ENCODE measurements at places on chromosomes 2 and 18.

GRCh38 chr2:10424051-10424450 lies 24.1 kb downstream of the ODC1 start:
- peak; percentile 85 for DNase-seq

DNA sequence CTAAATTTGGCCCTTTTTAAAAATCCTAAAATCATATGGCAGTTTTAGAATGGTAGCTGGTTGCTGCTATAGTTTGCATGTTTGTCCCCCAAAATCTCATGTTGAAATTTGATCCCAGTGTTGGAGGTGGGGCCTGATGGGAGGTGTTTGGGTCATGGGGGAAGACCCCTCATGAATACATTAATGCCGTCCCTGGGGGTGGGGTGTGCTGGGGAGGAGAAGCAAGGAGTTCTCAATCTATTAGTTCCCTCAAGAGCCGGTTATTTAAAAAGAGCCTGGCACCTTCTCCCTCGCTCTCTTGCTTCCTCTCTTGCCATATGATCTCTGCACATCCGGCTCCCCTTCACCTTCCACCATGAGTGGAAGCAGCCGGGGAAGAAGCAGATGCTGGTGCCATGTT lies 20.8 kb downstream of the GPATCH11 start:
- DNase-seq = no peak

GRCh38 chr2:199977984-199978415 lies 22.6 kb downstream of the MAIP1 start:
- peak; percentile 52 for DNase-seq

DNA sequence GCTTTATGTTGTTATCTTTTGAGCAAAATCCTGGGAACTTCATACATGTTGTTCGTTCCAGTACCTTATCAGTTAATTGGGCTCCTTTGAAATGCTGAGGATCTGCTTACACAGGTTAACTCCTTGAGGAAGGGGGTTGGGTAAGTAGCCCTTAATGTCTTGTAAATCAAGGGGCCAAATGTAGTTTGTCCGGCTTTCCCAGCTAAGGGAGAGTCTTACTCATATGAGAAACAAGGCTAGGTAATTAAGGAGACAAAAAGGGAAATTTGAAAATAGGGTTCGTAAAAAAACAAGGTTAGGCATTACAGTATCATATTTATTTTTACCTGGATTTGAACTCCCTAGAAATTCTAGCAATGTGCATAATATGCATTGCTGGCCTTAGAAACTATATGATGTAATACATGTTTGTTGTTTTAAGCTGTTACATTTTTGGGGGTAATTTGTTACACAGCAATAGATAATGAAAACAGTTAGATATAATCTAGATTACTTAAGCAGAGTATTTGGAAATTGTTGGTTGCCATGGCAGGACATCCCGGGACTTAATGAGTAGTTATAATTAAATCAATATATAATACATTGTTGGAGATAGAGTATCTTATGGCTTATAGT lies 30.9 kb upstream of the RNF149 start:
- DNase-seq = no peak

- DNase-seq = peak; percentile 47
Observed at GRCh38 chr2:24049485-24050021, at the start of gene FKBP1B. TSS of gene FKBP1B (plus strand) at chr2:24049741. CDS start at chr2:24049850, 109 bp downstream.

DNA sequence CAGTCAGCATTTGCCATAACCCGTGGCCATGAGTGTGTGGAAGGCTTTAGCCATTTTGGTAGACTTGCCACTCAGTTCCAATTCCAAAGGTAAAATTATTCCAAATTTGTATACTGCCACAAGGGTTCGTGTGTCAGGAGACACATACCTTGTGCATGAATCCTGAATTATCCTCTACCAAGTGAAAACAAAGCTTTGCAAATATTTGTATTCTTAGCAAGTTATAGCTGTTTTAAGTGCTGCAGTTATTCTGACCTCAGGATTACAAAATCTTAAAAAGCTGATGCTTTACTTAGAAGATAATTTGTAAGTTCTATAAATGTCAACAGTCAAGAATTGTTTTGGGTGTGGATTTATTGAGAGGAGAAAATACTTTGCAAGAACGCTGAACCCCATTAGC lies 100.6 kb downstream of the ANTXR1 start:
- no peak for DNase-seq

- no peak for DNase-seq
Observed at GRCh38 chr2:1366546-1367134, 46.6 kb upstream of the TPO start.

DNA sequence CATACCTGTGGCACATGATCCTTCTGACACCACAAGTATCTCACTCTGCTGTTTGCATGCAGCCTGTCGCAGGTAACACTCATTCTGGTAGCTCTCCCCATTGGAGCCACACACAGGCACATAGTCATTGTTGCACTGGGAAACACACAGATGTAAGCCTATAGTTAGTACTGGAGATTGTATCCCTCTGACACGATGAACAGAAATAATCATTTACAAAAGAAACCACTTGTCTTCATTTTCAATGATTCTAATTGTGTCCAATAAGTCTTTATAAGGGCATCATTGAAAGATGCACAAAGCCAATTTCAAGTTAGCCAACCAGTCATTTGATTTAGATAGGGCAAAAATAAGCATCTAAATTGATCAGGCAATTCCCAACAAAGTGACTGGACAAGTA lies 10.4 kb downstream of the TMEFF2 start:
- DNase-seq = no peak

DNA sequence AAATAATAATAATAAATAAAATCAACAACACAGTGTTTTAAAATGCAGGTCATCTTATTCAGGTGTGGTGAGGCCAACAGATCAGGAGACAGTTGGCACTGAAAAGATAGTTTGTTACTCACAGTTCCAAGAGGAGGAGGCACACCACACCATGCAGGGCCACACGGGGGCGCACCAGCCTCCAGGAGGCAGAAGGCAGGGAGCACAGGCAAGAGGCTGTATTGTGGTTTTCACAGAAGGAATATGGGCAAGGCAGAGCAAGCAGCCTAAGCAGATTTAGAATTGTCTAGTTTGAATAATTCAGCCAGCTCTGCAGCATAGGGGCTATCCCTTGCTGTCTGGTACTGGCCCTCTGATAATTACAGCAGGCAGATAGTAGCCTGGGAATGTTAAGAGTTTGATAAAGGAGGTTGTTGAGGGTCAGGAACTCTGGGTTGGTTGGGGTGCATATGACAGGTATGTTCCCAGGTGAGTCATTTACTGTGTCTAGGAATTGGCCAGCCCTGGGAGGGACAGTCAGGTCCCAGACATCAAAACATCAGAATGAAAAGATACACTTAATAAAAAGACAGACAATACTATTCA lies 31.3 kb downstream of the KIAA2012 start:
- peak; percentile 73 for DNase-seq

- peak; percentile 90 for DNase-seq
Observed at GRCh38 chr2:203814661-203815540, 52.7 kb upstream of the CTLA4 start.

DNA sequence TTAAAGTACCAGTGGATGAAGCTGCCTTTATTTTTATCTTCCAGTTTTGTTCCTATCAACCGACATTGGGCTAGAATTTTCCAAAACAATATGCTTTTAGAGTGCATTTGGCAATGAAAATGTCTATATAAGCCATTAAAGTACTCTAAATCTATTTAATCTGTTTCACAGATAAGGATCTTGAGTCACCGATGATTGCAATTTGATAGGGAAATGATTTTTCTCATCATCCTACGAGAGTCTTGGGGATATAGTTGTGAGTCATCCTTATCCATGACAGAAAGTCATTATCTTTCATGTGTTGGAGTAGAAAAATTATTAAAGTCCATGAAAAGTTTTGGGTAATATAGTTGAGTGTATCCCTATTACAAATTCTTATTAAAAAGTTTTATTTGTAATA lies 26.1 kb downstream of the SLC39A10 start:
- no peak for DNase-seq

DNA sequence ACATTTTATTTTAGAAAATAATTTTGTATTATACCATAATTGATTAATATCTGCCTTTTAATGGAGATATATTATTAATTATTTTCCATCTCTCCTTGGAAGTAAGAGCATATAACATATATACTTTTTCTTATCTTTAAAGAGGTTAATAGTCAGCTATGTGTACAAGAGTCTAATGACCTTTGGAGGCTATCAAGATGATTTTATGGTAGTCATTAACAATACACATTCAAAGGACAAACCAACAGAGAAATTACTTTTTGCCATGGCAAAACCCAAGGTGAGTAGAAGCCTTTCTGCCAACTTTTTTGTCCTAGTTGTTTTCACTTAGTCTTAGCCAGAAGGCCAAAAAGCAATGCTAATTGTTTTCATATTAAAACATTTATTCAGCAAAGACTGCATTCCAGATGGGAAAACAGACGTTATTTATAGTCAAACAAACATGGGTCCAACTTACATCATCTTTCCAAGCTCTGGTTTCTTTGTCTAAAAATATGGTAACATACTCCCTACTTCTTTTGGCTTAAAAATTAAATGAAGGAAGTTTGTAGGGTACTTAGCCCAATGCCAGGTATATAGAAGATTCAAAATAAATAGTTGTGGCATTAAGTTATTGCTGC lies 9.6 kb upstream of the DYNC2LI1 start:
- no peak for DNase-seq

DNA sequence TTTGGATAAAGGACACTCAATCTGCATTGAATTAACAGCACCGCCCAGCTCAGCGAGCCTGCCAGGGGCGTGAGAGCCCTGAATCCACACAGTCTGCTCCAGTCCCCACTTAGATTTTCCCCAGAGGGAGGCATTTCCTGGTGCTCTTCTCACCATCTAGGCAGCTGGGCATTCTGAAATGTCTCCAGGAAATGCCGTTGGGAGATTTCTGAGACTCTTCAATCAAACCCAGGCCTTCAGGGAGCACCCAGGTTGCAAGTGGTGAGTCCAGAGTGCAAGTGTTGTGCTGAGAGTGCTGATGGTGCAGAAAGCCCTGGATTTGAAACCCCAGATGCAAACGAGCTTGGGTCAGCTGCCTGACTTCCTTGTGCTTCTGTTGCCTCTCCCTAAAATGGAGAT lies 23.4 kb upstream of the TMEM37 start:
- DNase-seq = no peak

DNA sequence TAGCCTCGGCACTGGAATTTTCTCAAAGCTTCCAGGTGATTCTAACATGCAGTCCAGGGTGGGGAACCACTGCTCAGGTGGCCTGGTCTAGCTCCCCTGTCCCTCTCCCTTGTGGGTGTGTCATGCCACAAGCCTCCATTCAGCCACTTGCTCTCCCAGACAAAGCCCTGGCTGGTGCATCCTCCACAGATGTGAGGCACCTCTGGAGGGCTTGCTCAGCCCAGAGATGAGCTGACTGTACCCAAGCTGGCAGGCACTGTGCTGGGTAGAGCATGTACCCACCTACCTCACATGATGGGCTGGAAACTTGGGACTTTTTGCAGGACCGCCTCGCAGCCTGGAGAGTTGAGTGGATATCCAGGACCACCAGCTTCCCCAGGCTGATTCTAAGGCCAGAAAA lies 88.1 kb downstream of the ZBTB7C start:
- no peak for DNase-seq

GRCh38 chr2:18903750-18904149 lies 314.4 kb upstream of the NT5C1B start:
- no peak for DNase-seq

- DNase-seq = no peak
Observed at GRCh38 chr2:70790136-70790828, at the start of gene FIGLA. TSS of gene FIGLA (minus strand) at chr2:70790643. CDS start at chr2:70790638, 5 bp downstream.

DNA sequence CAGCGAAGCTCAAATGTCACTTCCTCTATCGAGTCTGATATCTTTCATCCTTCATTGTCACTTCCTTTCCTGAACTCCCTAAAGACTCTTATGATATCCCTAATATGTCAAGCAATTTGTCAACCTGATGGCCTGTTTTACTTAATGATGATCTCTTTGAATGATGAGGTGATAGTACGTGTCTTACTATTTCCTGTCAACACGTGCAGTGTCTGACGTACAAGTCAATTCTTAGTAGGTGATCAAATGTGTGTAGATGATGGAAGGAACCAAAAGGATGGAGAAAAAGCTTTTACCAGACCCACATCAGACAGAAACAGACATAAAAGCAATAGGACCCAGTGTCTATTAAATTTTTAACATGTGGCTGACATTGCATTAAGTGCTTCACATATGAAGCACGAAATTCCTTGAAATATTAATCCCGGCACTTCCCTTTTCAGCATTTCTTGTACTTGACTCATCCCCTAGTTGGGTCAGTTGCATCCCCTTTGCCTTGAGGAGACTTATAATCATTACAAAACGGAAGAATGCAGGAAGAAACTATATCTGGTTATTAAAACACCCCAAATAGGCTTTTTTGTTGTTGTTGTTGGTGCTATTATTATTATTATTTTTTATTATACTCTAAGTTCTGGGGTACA lies 108.6 kb upstream of the NYAP2 start:
- DNase-seq = no peak
